ENCODE measurements at places on chromosomes 2 and 18.

DNA sequence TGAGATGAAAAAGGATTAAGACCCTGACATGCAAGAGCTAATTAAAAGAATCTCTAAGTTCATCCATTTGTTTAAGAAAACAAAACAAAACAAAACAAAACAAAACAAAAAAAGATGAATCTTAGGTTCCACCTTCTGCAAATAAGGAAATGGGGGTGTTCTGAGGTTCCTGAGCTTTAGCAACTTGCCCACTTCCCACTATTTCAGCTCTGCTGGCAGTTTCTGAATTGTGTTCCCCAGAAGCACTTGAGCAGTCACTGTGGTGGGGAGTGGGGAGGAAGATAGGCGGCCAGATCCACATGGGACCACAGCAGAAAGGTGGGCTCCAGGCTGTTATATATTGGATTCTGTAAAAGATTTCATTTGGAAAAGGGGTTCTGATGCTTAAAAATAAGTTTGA, 20.3 kb downstream of the INO80C start:
- no peak for DNase-seq

- DNase-seq = no peak
Observed at GRCh38 chr2:202763916-202764315, 107.7 kb downstream of the ICA1L start.

DNA sequence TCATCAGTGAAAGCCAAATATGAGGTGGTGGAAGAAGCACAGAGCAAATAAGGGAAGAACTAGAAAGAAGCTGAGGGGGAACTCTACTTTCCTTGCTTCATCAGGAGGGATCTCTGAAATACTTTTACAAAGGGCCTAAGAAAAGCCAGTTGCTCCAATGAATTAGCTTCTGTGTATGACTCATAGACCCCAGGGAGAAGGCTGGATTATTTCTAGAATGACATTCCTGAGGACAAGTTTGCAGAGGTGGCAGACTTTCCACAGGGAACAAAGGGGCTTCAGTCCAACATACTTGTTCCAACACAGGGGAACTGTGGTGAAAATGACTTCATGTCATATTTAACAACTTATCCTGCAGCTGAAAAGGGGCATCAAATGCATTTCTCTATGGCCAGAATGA, 29.0 kb downstream of the DOK1 start:
- DNase-seq = no peak

GRCh38 chr2:16412321-16413030, 253.2 kb downstream of the CYRIA start:
- DNase-seq = no peak

GRCh38 chr2:43040084-43040854, 186.1 kb downstream of the ZFP36L2 start:
- peak; percentile 52 for DNase-seq

GRCh38 chr2:3759331-3759730, 56.0 kb downstream of the DCDC2C start:
- no peak for DNase-seq

- no peak for DNase-seq
Observed at GRCh38 chr2:221423210-221423804, 148.8 kb downstream of the EPHA4 start.

DNA sequence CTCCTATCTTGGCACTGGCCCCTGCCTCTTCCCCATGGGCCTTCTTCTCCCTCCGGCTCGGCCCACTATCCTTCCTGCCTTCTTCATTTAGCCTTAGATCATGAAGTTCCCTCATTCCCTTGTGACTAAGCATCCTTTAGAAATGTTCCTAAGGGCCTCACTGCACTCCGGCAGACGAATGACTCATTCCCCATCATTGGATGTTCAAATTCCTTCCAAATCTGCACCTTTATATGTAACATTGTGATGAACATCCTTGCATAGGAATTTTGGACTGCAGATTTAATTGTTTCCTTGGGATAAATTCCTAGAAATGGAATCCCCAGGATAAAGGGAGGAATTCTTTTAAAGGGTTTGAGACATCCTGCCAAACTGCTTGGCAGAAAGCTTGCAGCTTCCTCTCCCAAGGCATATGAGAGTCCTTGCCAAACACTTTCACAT, 19.0 kb downstream of the CRACDL start:
- DNase-seq = no peak

DNA sequence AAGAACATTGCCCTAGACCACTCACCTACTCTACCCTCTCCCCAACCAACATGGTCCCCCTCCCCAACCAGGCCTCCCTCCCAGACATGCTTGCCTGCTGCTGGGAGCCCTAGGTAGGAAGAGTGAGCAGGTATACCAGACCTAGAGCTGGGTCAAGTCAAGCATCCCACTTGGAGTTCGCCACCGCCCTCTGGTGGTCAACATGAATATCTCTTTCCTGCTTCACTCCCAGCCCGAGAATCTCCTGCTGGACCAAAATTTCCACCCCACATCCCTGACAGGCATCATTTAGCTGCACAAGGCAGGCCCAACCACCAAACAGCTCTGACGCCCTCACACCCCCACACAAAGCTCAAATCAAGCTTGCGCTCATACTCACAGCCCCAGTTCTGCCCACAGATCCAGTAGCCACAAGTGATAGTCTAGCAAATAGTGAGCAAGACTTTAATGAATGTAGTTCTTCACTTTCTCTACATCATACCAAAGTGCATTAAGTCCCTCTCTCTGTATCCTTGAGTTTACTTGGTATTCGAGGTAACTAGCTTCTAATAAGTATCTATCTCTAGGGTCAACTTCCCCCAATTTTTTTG, 116.0 kb downstream of the TNS1 start:
- DNase-seq = peak; percentile 81

DNA sequence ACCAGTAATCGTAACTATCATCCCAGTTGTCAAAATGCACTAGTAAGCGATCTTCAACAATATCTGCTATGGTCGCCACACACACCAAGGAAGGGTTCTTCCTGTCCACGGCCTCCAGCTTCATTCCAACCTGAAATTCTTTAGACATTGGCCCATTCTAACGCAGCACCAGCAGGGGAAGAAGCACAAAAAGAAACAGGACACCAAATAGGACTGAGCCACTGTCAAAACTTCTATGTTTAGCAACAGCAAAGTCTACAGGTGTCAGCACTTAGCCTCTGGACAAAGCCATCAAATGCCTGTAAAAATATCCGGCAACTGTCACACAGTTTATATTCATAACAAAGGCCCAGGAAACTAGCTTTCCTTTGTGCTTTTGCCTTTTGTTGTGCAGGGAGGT, 175.0 kb downstream of the L3MBTL4 start:
- DNase-seq = no peak

DNA sequence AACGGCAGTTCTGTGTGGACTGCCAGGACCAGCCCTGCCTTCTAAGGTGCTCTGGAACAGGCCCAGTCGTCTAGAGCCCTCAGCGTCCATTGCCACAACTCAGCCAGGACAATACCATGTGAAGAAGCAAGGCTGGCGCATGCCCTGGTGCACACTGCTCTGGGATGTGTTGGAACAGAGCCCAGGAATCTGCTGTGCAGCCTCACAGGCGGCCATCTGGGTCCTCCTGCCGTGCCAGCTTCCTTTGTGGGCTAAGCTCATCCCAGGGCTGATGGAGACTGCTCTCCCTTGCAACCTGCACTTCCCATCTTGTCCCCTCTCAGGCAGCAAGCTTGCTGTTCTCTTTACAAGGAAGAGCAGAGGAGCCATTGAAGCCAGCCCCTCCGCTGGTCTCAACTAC, 246.4 kb upstream of the PXDN start:
- no peak for DNase-seq

DNA sequence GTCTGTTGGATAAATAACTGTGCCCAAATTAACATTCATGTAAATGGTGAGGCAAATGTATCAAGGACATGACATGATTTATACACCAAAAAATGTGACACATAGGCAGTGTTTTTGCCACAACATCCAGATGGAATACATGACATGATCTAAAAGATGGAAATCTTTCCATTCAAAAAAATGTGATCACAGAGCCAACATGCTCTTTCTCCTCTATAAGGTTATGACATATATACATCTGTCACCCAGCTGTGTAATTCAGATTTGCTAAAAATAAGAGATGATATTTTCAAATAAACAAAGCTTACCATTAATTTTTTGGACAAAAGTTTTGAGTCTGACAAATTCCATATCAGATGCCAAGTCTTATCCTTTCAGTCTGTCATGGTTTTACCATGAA, 95.5 kb upstream of the COL3A1 start:
- DNase-seq = no peak

DNA sequence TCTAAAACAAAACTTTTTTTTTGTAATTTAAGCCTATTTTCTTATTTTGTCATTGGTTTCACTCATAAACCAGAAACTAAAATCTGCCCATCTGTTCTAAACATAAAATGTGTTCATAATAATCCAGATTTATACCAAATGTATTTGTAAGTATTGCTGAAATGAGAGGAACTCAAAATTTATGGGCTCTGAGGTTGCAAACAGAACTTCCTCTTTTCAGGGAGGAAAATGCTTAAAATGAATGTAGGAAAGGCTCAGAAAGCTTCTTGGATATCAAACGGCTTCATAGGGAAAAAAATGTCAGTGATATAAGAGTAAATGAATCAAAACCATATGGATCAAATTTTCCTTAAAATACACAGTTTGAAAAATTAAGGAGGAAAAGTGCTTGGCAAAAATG, 83.9 kb downstream of the PAX3 start:
- DNase-seq = no peak

GRCh38 chr18:62152844-62153243, 34.0 kb downstream of the PIGN start:
- no peak for DNase-seq

GRCh38 chr2:136175466-136175865, 57.5 kb upstream of the CXCR4 start:
- no peak for DNase-seq

DNA sequence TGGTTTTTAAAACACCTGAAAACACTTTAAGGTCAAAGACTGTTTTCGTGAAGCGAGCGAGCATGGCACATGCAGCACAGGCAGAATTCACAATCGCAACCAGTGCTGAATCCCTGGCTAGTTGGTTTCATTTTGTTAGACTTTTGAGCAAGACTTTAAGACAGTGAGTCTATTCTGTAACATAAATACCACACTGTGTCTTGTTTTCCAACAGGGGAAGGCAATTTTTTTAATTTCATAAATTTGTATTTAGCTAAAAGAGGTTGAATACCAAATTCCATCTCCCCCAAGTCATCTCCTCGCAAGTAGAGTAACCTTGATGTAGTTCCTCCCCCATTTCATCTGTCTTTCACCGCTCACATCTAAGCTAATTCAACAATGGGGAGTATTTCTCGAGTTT, 1.4 kb downstream of the CERKL start:
- DNase-seq = no peak

DNA sequence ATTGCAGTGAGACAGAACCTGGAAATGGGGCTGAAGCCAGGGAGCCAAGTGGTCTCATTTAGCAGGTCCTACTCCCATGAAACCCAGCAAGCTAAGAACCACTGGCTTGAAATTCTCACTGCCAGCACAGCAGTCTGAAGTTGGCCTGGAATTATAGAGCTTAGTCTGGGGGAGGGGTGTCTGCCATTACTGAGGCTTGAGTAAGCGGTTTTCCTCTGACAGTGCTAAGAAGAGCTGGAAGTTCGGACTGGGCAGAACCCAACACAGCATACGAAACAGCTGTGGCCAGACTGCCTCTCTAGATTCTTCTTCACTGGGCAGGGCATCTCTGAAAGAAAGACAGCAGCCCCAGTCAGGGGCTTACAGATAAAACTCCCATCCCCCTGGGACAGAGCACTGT, 305.7 kb upstream of the SETBP1 start:
- DNase-seq = no peak

Data from upper lobe of right lung (tissue), 1 donor.